ENCODE measurements at places on chromosomes 4 and X.

GRCh38 chrX:9171841-9172463, 138.0 kb upstream of the FAM9B start:
- DNase-seq: no peak

GRCh38 chrX:37959212-37960021, 46.9 kb upstream of the SYTL5 start:
- DNase-seq: no peak

DNA sequence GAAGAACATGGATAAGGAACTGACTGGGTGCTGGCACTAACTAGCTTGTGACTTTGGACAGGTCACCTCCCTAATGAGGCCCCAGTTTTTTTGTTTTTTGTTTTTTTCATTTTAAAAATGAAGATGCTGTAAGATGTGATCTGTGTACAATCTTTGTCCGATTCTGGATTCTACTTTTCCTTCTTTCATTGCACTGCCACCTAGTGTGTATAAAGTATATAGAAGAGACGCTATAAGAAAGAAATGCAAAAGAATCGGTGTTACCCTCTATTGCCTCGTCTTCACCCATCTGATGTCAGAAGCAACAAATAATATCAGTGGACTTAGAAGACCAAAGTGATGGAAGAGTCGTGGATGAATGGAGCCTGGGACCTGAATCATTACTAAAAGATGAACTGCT, 58.6 kb upstream of the P2RY10 start:
- DNase-seq: no peak

DNA sequence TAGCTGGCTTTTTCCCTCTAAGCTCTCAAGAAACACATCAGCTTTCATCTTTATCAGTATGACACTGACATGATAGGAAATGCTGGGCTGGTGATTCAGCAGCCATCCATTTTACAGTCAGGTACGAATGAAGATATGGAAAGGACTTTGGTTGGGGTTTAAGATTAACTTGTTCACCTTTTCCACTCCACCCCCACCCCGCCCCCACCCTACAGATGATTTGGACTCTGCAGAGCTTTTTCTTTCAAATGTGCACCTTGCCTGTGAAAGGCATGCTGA, 132.6 kb downstream of the AKAP4 start:
- no peak for DNase-seq

- DNase-seq: no peak
Measured at GRCh38 chr4:1604706-1605205, 79.4 kb downstream of the FAM53A start.

DNA sequence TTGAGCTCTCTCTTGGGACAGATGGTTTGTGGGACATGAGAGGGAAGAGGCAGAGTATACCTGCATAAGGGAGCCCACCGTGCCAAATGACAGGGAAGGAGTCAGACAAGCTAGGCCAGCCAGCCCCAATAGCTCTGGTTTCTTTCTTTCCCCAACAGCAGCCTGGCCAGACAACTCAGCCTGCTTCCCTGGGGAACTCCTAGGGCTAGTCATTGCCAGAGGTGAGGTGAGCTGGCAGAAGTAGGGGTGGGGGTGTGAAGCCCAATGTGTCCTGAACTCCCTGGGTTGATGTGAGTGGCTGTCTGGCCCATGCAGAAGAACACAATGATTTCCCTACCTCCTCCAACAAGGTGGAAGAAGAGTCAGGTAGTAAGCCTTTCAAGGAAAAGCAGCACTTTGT, 135.5 kb downstream of the AMMECR1 start:
- DNase-seq: no peak

DNA sequence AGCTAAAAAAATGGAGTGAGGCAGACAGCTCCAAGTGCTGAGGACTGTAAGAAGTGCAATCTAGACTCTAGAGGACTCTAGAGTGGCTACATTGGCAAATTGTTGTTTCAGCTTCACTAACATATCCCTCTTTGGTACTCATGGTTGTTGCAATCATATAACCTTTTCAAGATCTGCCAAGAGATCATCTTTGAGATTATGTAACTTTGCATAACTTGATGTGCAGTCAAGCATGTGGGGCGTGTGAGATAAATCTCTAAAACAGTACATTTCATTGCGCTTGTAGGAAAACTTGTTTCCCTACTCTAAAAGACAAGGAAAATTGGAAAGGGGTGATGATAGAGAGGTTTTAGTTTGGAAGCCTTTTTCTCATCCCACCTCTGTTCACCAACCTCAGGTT, 11.2 kb upstream of the BRS3 start:
- DNase-seq: no peak

DNA sequence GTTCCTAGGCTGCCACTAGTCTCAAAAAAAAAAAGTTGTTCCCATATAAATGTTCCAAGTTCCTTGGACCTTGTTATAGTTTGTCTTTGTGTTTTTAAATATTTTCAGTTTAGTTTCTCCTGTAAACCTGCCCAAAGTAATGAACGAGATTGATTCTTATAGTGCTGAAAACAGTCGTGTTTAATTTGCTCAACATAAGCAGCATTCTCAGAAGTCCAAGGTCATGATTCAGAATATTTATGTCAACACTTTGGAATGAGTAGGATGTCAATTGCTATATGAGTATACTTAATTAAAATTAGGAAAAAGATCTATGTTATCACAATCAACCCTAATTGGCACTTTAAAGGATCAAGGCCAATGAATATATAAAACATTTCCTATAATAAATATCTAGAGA, 510.9 kb downstream of the PPP4R3C start:
- no peak for DNase-seq

DNA sequence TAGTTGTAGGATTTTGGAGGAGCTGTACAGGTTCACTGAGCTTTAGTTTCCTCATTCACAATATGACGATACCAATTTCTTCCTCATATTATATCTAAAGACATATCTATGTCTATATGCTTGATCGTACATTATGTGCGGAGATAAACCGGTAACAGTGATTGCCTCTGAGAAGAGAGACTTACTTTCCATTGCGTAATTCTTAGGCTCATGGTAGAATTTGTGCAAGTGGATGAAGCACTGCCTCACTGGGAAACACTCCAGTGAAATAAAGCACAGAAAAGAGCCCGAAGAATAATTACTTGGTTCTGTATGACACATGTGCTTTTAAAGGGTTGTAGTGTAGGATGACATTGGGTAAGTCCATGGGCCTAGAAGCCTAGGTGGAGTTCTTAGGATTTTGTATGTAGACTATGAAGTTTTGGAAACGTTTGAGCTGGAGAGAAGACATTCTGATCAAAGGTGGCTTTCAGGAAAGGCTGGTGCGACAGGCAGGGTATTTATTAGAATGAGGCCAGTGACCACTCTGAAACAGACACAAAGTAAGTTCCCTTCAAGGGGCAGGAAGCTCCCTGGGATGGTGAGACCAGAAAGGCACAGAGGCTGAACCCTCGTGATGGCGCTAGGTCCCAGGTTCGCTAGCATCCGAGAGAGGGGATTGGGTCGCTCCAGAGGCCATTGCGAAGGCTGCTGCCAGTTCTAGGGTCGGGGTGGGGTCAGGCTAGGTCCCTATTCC, 649 bp upstream of the VBP1 start:
- no peak for DNase-seq

DNA sequence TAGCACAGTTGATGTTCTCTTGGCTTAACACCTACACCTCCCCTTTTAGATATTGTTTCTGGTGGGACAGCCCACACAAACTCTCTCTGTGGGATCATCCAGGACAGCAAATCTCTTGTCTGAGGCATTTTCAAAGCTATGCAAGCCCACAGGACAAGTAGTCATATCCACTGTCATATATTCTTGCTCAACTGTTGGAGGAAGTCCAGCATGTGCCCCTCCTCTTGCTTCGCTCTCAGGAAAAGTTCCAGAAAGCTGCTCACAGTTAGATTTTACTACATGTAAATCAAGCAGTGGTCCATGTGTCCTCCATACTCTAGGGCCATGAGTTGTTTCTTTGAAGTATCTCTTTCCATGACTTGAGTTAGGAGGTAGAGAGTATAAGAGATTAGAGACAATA, 260.7 kb downstream of the INPP4B start:
- no peak for DNase-seq

DNA sequence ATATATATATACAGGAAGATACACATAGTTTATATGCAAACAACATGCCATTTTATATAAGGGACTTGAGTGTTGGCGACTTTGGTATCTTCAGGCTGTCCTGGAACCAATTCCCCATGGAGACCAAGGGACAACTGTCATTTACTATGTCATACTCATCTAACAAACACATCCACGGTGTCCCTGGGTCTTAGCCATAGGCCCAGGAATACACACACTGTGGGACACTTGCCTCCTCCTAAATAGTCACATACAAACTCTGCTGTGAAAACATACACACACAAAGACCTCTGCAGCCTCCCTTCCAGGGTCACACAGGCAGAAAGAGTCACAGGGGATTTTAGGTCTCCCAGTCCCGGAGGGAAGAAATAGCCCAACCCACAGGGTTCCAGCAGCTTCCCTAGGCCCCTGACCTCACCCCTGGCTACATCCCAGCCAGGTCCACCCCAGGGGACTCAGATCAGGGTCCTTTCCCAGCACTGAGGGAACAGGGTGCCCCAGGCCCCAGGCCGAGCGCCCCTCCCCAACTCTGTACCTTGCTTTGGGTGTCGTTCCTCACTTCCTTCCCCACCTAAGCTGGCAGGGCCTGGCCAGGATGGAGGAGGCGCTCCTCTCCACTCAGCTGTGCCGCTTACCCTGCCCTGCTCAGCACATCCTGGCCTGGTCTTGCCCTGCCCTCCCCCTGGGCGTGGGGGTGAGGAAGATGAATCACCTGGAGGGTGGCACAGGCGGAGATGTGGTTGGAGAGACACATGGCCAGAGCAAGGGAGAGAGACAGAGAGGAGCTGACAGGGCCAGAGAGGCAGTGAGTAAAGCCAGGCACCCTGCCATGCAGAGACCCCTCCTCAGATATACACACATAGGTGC, 21.8 kb downstream of the FGD1 start:
- no peak for DNase-seq

GRCh38 chr4:38383646-38384121, 280.3 kb upstream of the KLF3 start:
- no peak for DNase-seq

DNA sequence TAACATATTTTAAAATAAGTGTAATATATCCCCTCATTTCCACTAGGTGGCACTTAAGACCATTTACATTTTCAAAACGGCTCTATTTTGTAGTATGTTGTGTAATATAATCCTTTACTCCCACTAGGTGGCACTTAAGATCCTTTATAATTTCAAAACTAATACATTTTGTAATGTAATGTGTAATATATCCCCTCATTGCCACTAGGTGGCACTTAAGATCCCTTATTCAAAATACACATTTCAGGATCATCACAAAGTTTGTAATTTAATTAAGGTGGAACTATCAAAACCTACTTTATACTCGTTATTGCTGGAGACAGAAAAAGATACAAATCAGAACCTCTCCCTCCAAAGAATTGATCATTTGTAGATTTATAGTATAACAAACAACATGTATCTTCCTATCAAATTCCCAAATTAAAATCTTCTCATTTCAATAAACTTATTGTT, 132.5 kb downstream of the ARHGAP6 start:
- no peak for DNase-seq

- DNase-seq: no peak
Measured at GRCh38 chrX:78199851-78200250, 60.4 kb upstream of the TAF9B start.

- DNase-seq: no peak
Measured at GRCh38 chrX:17295791-17296190, 79.2 kb upstream of the NHS start.

- DNase-seq: no peak
Measured at GRCh38 chr4:172390331-172390730, 577.1 kb downstream of the GALNTL6 start.

- DNase-seq: no peak
Measured at GRCh38 chr4:110988722-110989121, 365.8 kb upstream of the PITX2 start.

GRCh38 chrX:15254852-15255251, 15.0 kb downstream of the ASB9 start:
- DNase-seq: no peak

DNA sequence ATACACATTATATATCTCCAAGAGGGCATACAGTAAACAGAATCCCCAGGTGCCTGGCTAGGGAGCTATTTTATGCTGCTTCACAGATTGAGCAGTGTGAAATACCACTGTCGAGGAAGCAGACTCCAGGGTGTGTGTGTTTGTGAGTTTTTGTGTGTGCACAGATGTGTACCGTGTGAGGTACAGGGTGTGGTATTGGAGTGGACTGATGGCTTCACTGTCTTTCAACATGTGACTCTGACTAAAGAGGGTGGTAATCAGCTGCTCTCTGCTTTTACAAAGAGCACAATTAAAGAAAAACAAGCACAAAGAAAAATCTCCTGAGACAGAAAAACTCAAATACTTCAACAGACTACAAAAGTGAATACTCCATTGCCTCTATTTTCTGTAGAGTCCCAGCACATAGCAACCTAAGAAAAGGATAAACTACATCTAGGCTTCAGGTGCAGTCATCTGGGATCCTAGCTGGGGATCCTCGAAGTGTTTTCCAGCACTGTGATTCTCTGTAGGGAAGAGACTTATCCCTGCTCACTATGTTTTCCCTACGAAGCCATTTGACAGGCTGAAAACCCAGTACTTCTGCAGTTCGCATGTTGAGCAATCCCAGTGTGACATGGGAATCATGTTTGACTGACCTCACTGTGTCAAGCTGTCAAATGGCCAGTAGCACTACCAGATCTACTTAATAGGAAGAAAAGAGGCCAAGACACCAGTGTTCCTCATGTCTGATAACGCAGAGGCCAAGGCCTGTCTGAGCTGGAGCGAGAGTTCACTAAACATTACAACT, 100.3 kb downstream of the CDS1 start:
- no peak for DNase-seq

DNA sequence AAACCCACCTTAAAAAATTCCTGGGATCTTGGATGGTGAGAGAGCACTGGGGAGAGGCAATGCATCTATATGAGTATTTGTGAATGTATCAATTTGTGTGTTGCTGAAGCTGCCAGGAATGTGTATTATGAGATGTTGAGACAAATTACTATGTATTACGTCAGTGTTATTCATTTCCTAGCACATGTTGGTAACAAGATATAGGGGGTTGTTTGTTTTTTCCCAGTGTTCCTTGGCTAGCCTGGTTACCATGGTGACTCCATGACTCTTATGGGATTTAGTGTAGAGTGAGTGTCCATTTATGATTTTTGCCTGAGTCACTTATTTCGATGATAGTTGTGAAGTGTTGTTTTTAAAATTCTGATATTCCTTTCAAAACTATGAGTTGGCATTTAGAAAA, 65.6 kb downstream of the RAB40A start:
- DNase-seq: no peak

GRCh38 chr4:180665994-180666824, 1577.0 kb upstream of the TENM3 start:
- DNase-seq: no peak

GRCh38 chr4:119897260-119897659, 169.4 kb downstream of the MAD2L1 start:
- no peak for DNase-seq

DNA sequence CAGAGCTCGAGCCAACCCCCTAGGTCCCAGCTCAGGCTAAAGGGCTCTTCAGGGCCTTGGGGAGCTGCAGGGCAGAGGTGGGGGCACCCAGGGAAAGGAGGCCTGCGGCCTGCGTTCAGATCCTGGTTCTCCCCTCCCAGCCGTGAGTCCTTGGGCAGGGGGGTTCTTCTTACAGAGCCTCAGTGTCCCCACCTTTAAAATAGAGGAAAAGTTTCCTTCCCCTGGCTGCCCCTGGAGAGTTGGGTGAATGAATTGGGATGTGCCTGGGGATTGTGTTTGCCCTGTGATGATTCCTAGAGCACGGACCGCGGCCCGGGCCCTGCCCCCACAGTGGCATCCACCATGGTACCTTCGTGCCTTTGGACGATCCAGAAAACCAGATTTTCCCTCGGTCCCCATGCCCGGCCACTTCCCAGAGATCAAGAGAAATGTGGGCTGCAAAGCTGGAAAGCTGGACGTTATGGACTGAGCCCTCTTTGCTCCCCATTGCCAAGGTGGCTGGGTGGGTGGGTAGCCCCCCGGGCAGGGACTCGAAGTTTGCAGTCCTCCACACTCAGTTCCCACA, 11.4 kb downstream of the HTRA3 start:
- no peak for DNase-seq

Measured in stimulated activated CD8-positive, alpha-beta memory T cell treated with anti-CD3 and anti-CD28 coated beads, Interleukin-15, amount 100 ng/mL, for 24 hours (primary cell).